ENCODE measurements at places on chromosomes 1 and 21. TPM values are rescaled to one million over a fixed set of nuclear protein-coding genes. Genes with fewer than 3 reads are reported as not detected.

ALPL gene
- 0.56 TPM for total RNA-seq

RNASEL gene
- 6.4 TPM for total RNA-seq

PDE9A gene
- total RNA-seq = 0.90 TPM

MTR gene
- 31.0 TPM for total RNA-seq

APOBEC4 gene
- total RNA-seq = not detected

SPRR2B gene
- total RNA-seq = not detected

TNFRSF18 gene
- not detected for total RNA-seq

URB1 gene
- total RNA-seq = 12.7 TPM

CELA3B gene
- total RNA-seq = not detected

SYNC gene
- total RNA-seq = 103 TPM

GUCA2B gene
- total RNA-seq = not detected

MPL gene
- not detected for total RNA-seq

TIE1 gene
- 3.3 TPM for total RNA-seq

SIM2 gene
- total RNA-seq = 1.9 TPM

TRIM46 gene
- total RNA-seq = 2.5 TPM

KCTD3 gene
- 51.7 TPM for total RNA-seq

PAQR6 gene
- total RNA-seq = not detected

IL19 gene
- not detected for total RNA-seq

ABCG1 gene
- total RNA-seq = 0.36 TPM

PPP1R8 gene
- total RNA-seq = 80.1 TPM

NES gene
- 46.1 TPM for total RNA-seq

CRNN gene
- not detected for total RNA-seq

SKI gene
- 3.9 TPM for total RNA-seq

ZNF695 gene
- total RNA-seq = 1.1 TPM

PUM1 gene
- total RNA-seq = 71.9 TPM

TCEA3 gene
- total RNA-seq = 3.0 TPM

GBP5 gene
- total RNA-seq = not detected

LCE1A gene
- not detected for total RNA-seq
